ENCODE measurements at places on chromosomes 6 and 20.
A peak's percentile ranks its signal among the peaks of the same experiment; 100 is the strongest.

- DNase-seq = peak; percentile 27
Observed at GRCh38 chr6:127690092-127690491, 113.1 kb downstream of the C6orf58 start.

- no peak for DNase-seq
Observed at GRCh38 chr6:154538640-154539191, 28.2 kb upstream of the CNKSR3 start.

DNA sequence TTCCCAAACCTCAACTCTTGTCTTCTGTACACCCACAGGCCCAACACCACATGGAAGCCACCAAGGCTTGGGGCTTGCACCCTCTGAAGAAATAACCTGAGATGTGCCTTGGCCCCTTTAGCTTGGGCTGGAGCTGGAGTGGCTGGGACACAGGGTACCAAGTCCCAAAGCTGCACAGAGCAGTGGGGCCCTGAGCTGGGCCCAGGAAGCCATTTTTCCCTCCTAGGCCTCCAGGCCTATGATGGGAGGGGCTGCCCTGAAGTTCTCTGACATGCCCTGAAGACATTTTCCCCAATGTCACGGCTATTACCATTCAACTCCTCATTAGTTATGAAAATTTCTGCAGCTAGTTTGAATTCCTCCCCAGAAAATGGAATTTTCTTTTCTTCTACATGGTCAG is 163.2 kb upstream of the ARID1B start:
- no peak for DNase-seq

DNA sequence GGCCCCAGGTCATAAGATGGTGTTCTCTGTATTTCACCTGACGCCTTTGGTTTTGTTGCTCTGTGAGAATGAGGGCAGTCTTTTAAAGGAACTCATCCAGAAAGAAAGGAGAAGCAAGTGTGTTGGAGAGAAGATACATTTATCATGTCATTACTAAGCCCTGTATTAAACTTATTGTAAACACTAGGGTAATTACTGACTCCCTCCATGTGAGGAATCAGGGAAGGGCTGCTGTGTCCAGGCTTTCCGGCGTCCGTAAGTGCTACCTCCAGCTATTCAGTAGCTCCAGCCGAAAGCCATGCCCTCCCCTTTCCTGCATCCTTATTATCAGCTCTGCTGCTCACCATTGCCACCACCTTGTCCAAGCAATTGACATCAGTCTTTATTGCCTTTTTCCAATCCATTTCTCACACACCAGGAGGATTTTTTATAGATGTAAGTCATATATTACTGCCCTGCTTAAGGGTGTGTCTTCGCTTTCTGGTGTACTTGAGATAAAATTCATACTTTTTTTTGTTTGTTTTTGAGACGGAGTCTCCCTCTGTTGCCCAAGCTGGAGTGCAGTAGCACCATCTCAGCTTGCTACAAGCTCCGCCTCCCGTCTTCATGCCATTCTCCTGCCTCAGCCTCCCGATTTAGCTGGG is 94.7 kb downstream of the RPP40 start:
- no peak for DNase-seq

DNA sequence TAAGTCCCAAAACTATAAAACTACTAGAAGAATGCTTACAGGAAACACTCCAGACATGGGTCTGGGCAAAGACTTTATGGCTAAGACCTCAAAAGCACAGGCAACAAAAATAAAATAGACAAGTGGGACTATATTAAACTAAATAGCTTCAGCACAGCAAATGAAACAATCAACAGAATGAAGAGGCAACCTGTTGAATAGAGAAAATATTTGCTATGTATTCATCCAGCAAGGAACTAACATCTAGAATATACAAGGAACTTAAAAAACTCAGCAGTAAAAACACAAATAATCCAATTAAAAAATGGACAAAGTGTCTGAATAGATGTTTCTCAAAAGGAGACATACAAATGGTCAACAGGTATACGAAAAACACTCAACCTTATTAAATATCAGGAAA is 30.4 kb downstream of the HLA-G start:
- no peak for DNase-seq

DNA sequence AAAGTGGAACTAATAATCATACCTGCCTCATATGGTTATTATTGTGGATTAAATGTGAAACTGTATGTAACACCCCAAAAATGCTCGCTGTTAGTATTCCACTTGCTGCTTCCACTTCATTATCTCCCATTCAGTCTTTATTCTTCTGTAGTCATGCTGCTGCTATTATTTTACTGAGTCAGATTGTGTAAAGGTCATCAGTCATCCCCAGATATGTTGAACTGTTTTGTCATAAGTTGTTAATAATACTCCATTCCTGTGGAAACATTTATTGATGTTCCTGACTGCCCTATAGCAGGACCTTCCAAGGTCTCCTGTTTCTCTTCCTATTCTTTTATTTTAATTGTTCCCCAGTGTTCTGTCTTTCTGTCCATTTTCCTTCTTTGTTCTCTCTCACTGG is 1148.3 kb downstream of the EPHA7 start:
- DNase-seq = no peak

DNA sequence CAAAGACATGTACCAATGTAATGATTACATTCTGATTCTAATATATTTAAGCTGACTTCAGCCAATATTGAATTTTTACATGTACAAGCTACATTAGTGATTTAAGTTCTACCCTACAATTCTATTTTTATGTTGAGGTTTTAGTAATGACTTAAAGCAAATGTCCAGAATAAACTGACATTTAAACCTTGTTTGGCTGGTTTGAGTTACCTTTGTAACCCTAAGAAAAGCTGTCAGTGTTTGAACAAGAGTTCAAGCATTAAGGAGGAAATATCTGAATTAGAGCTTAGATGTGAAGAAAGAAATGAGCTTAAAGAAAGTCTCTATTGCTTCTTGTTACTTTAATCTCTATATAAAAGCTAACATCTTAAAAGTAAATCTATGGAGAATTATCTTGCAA is 710.6 kb upstream of the EPHA7 start:
- DNase-seq = no peak

DNA sequence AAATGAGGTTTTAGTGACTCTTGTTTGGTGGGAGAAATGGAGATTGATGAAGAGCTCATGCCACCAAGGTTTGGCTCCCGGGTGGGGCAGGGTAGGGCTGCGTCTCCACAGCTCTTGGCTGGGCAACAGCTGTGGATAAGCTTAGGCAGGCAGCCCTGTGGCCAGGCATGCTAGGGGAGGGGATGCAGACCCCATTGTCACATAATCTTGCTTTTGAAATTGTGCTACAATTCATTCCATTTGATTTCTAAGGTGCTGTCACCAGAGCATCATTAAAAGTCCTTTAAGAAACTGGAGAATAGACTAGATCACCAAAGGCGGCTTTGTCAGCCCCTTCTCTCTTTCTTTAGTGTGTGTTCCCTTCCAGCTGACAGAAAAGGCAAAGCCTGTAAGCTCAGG is 574.2 kb upstream of the JAG1 start:
- DNase-seq = no peak

- no peak for DNase-seq
Observed at GRCh38 chr6:46953921-46954320, 32.2 kb upstream of the ADGRF5 start.

GRCh38 chr20:7770578-7770977 is 169.7 kb downstream of the HAO1 start:
- DNase-seq = no peak

DNA sequence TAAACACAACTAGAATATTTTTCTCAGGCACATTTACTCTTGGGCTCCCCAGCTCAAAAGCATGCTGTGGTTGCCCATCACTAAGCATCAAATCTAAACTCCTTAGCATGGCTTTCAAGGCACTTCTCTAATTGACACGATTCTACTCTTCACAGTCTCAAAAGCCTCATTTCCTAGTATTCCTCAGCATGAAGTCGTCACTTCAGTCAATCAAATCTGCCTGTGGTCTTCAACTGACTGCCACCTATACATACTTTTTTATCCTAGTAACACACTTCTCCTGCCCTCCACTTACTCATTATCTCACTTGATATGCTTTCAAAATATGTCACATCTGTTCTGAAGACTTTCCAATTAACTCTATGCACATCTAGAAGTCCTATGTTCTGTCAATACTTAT is 110.3 kb downstream of the TBC1D32 start:
- no peak for DNase-seq

DNA sequence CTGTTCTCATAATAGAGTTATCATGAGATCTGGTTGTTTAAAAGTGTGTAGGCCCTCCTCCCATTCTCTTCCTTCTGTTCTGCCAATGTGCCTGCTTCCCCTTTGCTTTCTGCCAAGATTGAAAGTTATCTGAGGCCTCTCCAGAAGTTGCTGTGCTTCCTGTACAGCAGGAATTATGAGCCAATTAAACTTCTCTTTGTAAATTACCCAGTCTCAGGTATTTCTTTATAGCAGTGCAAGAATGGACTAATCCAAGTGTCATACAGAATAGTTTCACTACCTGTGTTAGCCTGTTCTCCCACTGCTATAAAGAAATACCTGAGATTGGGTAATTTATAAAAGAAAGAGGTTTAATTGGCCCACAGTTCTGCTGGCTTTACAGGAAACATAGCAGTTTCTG is 100.0 kb downstream of the CD24 start:
- no peak for DNase-seq

DNA sequence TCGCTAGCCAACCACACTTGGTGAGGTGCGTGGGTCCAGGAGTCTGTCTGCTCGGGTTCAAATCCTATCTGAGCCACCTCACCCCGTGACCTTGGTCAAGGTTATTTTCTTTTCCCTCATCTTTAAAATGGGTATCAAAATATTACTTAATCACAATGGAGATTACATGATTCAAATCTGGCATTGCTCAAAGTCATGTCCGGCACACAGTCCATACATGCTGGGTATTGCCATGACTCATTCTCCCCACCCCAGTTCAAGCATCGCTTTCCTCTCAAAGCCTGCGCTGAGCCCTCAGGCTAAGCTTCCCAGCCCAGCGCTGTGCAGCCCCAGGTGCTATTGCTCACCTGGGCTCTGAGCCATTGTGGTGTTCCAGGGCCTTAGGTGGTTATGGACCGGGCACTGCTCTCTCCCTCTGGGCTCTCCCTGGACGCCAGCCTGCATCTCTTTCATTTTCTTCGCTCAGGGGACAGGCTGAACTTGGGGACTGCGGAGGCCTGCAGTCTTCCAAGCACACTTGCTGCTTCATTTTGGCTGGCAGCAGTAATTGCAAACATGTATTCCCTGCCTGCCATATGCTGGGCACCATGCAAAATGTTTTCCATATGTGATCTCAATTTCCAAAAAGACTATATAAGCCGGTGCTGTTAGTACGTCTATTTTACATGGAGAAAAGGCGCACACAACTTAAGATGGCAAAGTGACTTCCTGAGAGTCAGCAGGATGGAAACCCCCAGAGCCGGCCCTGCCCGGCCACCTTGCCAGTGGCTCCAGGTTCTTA is 27.3 kb downstream of the WRNIP1 start:
- peak; percentile 27 for DNase-seq

GRCh38 chr6:69487688-69488087 is 309.1 kb downstream of the LMBRD1 start:
- no peak for DNase-seq

DNA sequence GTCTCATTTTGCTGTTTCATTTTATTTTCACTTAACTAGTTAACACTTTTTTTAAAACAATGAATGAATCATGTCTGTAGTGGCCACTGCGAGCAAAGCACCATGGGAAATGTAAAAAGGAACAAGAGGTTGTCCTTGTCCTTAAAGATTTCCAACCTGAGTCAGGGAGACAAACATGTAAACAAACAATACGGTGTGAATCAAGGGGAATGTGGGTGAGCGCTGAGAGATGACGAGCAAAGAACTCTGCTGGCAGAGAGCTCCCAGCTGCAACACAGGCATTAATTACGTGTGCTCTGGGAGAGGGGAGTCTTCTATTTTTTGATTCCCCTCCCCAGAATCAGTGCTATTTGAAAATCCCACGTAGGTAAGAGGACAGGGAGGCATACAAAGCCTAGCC is 84.3 kb downstream of the ATXN1 start:
- DNase-seq = peak; percentile 66

- no peak for DNase-seq
Observed at GRCh38 chr6:11294228-11294627, 61.8 kb upstream of the NEDD9 start.

DNA sequence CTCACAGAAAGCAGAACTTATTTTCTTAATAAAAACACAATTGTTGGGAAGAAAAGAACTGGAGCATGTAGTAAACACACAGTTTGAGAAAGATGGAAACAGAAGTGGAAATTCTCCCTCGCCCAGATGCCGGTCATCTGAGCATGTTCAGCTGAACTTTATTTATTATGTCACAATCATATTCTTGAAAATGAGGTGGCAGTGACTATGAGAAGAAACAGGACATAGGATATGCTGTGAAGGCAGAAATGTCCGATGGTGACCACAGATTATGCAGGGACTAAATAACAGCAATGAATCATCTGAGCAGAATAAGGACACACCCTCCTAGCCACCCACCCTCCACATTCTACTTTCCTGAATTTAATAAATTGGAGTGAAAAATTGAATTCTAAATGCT is 425.3 kb upstream of the NOX3 start:
- no peak for DNase-seq

DNA sequence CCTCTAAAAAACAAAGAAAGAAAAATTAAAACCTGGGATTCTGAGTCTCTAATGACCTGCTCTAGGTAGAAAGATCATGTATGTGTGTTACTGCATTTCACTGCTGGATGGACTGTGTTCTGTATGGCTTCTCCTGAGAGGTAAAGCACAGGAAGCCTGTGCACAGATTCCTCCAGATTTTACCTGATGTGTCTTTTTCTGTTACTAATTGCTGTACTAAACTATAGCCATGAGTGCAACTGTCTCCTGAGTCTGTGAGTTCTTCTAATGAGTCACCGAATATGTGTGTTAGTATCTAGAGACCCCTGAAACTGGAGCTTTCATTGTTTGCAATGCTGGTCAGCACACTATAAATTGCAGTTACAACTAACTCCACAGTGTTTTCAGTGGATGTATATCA is 270.8 kb downstream of the CDKAL1 start:
- no peak for DNase-seq
